Stromal cell of bone marrow (primary cell): ENCODE measurements at places on chromosomes 2 and 18.

DNA sequence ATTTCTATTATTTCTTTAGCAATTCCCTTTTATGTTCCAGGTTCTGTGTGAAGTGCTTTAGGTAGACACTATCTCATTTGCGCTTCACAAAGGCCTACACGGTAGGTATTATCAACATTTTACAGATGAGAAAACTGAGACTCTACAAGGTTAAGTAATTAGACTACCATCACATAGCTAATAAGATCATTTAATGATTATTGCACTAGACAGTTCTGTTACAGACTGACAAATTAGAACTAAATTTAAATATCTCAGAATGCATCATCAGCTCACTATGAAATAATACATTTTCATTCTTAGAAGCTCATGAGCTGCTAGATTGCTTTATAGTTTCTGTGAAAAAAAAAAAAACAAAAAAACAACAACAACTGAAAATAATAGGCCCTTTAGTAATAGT lies 37.9 kb downstream of the DARS1 start:
- no peak for DNase-seq

GRCh38 chr2:232327105-232328031 lies 51.2 kb upstream of the ALPP start:
- DNase-seq: no peak

GRCh38 chr18:46621871-46622270 lies 35.1 kb downstream of the LOXHD1 start:
- no peak for DNase-seq

GRCh38 chr2:109525836-109526235 lies 87.9 kb downstream of the SEPTIN10 start:
- no peak for DNase-seq

DNA sequence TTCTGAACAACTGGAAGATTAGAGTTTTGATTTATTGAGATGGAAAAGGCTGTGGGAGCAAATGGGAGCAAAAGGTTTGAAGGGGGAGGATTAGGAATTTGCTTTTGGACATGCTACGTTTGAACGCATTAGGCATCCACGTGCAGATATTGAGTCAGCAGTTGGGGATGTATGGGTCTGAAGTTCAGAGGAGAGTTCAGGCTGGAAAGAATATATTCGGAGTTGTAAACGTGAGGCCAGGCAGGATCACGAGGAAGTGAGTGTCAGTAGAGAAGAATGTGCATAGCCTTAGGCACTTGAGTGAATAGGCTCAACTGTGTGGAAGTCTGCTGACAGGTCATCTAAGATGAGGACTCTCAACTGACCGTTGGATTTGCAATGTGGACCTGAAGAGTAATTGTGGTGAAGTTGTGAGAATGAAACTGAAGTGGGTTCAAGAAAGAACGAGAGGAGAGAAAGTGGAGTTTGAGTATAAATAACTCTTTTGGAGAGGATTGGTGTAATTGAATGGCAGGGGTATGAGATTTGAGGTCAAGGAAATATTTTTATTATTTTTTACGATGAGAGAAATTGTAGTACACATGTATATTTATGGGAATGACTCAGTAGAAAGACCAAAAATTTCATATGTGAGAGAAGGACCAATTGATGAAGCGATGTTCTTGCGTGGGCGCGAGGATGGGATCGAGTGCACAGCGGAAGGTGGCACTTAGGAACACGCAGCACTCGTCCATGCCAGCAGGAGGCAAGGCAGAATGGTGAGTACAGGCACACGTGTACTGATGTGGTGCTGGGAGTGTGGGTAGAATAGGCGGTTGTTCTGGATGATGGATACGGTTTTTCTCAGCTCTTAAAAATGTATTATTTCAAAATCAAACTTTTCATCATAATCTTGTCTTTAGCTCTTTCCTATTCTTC lies 40.5 kb upstream of the POLE4 start:
- DNase-seq: no peak

GRCh38 chr2:16186661-16187481 lies 246.5 kb downstream of the MYCN start:
- DNase-seq: no peak

GRCh38 chr18:13218368-13218991 lies at the start of gene LDLRAD4:
Gene LDLRAD4, plus strand, starts transcription at chr18:13218760.
- DNase-seq: no peak

GRCh38 chr2:200274116-200275075 lies 32.1 kb upstream of the SPATS2L start:
- DNase-seq: no peak

GRCh38 chr2:23096906-23097602 lies 287.9 kb upstream of the KLHL29 start:
- DNase-seq: no peak

DNA sequence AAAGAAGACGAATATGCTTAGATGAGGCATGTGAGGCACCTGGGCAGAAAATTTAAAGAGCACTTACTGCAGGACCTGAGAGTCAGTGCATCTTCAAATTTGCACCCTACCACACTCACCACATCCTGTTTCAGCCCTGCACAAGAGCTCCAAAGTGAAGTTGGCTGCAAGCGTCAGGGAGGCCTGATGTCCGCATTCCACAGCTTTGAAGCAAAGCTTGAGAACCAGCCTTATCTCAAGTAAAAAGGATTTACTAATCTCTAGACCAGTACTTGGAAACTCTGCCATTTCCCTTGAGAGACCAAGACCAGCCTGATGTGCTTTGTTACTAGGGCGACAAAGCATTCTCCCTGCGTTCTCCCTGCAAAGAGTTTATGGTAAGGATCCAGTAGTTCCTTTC lies 3.4 kb upstream of the ASNSD1 start:
- no peak for DNase-seq

GRCh38 chr18:77373730-77374445 lies 124.2 kb downstream of the GALR1 start:
- no peak for DNase-seq

- no peak for DNase-seq
These were observed 11.1 kb upstream of the KCMF1 start for GRCh38 chr2:84959566-84960506.

DNA sequence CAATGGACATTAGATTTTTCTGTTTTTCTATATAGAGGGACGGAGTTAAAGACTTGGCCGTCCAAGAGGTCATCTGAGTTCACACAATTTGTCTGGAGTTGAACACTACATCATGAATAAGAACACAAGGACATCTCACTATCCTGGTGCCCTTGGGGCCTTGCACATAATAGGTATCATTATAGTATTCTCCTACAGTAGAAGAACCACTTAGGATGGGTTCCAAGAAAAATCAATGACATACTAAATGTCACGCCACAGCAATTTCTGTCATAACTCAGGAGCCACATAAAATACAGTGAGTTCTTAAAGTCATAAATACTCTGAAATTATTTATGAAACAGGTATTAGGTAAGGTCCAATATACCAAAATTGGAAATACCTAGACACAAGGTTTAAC lies 154.4 kb downstream of the NCKAP5 start:
- no peak for DNase-seq
